ENCODE measurements at places on chromosomes 12 and 14. TPM values are rescaled to one million over a fixed set of nuclear protein-coding genes. Genes with fewer than 3 reads are reported as not detected.

The ATXN7L3B gene
- total RNA-seq = 34.7 TPM

The RAD52 gene
- total RNA-seq = 15.9 TPM

The DIO3 gene
- not detected for total RNA-seq

The TMEM52B gene
- not detected for total RNA-seq

The APOF gene
- total RNA-seq = not detected

The TSHR gene
- 0.37 TPM for total RNA-seq

The CCDC177 gene
- total RNA-seq = not detected

The TUNAR gene
- not detected for total RNA-seq

The OR4K15 gene
- not detected for total RNA-seq

The CCDC175 gene
- total RNA-seq = not detected

The RFLNA gene
- total RNA-seq = not detected

The KRT85 gene
- not detected for total RNA-seq

The PPFIA2 gene
- total RNA-seq = not detected

The SERPINA5 gene
- total RNA-seq = not detected

The CEBPE gene
- 2.1 TPM for total RNA-seq

The LALBA gene
- not detected for total RNA-seq

The EPS8 gene
- 3.4 TPM for total RNA-seq

The NRL gene
- 3.4 TPM for total RNA-seq
